Lung (tissue), 17 donors: ENCODE measurements at places on chromosomes 7 and 10. TPM values are rescaled to one million over a fixed set of nuclear protein-coding genes. Genes with fewer than 3 reads are reported as not detected.
A peak's percentile ranks its signal among the peaks of the same experiment; 100 is the strongest.

DNA sequence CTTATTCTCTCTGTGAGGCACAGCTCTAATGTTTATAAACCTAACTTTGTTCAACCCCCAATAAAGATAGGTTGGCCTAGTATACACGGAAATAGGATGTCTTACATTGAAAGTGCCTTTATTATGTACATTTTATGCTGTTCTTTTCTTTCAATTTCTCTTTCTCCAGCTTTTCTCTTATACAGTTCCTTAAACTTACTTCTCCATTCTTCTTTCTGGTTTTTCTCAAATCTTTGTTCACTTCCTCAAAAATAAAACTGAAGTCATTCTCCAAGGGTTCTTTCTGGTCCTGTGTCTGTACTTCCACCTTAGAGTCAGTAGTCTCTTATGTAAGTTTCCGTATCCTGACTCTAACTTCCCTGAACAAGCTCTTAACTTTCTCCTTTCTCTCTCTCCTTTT lies 29.2 kb upstream of the NAMPT start:
- peak; percentile 5 for DNase-seq

GRCh38 chr7:129664029-129665012 lies 52.8 kb downstream of the NRF1 start:
- DNase-seq: peak; percentile 71

- peak; percentile 63 for DNase-seq
Observed at GRCh38 chr7:6258440-6259182, 13.8 kb downstream of the CYTH3 start.

GRCh38 chr7:2623698-2624014 lies 8.1 kb upstream of the TTYH3 start:
- DNase-seq: no peak

DNA sequence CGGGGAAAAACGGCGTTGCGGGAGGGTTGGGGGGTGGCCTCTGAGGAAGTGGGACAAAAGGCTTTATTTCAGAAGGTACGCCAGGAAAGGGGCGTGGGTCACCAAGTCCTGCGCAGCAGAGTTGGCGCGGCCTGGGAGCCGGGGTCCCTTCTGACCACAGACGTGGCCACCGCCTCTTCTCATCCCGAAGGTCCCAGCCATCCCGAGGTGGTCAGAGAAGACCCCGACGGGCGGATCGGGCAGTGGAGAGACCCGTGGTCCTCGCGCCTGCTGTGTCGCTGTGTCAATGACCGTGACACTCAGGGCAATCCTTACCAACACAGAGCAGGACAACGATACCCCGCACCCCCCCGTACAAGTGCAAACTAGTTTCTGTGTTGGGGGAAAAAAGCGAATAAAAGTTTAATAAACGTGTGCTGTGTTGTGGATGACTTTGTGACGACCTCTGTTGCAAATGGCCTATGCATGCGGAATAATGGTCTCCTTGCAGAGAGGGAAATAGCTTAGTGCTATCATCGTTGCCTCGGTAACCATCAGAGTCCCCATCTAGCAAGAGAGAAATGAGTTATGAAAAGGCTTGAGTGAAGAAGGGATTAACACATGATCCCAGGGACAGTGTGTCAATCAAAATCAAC lies 19.4 kb upstream of the GATA3 start:
- DNase-seq: no peak

DNA sequence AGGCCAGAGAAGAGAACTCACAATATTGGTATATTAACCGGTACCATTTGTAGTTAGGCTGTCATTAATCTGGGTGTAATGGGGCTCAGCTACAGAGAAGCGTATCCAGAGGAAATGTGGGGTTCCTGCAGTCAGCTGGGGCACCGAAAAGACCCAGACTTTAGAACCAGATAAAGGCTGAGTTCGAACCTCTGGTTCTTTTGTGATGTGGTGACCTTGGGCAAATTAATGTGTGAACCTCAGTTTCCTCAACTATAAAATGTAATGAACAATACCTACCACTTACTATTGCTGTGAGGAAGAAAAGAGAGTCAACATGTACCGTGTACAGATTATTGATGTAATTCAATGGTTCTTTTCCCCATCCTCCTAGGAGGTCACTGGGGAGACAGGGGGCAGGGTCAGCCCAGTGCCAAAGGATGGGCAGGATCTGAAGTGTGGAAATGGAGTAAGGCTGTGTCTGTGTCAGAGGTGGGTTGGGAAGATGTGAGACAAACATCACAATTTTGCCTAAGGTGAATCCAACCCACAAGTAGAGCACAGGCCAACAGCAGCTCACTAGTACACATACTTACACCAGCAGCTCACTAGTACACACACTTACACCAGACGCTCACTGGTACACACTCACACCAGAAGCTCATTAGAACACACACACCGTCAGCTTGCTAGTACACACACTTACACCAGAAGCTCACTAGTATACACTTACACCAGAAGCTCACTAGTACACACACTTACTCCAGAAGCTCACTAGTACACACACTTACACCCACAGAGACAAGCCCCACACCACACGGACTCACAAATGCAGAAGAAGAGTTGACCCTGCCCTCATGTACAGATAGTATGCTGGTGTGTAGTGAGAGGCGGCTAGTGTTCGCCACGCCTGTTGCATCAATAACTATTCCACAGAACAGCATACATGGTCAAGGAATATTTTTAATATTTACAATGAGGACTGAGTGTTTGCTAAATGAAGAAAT lies 28.0 kb downstream of the PRSS2 start:
- no peak for DNase-seq

- no peak for DNase-seq
Observed at GRCh38 chr7:82745820-82746219, 302.2 kb upstream of the CACNA2D1 start.

DNA sequence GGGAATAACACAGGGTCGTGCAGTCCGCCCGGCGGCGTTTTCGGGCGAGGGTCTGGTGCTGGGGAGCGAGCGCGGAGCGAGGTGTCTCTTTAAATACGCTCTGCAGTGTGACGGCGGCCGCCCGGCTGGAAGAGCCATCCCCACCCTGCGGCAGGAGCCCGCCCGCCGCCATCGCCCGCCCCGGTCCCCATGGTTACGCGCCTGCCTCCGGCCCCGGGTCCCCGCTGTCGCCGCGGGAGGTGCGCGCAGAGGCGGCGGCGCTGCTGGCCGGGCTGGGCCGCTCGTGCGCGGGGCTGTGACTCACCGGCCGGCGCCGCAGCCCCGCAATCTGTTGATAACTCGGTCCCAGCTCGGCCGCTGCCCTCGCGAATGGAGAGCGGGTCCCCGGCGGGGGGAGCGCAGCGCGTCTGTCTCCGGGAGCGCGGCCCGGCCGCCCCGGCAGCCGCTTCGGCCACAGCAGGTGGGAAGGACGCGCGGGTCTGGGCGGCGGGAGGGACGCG lies at the start of gene ADGRA1:
Gene ADGRA1 (plus strand): TSS at position 246 of the 500 bp plus-strand sequence. CDS start 986 bp downstream, outside the sequence.
- no peak for DNase-seq

DNA sequence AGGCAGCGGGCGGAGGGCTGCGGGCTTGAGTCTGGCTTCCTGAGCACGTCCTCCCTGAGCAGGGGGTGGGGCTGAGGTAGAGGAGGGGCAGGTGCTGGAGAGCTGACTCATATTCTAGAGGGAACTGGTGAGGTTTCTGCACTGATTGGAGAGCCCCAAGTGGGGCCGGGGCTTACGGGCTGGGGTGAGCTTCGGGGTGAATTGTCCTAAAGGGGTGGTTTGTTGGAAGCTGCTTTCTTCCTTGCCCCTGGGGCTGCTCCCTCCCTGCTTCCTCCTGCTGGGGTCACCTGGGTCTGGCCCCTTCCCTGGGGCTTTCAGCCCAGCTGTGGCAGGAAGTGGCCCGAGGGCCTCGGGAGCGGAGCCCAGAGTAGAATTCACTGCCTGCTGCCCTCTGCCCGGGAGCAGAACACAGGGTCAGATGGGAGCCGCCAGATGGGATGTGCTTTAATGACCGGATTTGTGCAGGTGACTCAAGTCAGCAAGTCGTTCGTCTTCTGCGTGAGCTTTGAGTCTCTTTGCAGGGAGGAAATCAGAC lies 48.6 kb downstream of the FAM20C start:
- no peak for DNase-seq

- no peak for DNase-seq
Observed at GRCh38 chr7:107047902-107048782, 3.6 kb downstream of the PRKAR2B start.

DNA sequence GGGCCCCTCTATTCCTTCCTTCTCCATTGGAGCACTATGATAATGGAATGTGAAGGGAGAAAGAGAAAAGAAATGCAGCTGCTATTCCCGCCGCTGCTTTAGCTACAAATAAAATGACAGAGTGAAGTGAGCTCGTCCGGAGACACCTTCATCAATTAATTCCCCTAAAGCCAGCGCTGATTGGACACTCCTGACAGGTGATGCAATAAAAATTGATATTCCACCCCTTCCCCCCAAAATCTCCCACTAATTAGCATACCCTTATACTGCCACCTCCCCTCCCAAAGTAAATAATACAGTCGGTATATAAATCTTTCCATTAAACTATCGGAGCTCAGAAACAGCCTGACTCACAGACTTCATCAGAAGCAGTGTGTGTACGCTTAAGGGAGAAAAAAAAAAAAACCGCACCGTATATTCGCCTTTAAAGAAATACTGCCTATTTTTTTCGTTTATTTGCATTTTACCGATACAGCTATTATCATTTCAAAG lies 7.3 kb downstream of the SKIDA1 start:
- DNase-seq: peak; percentile 94

- no peak for DNase-seq
Observed at GRCh38 chr7:40231796-40232195, 97.0 kb downstream of the SUGCT start.

- peak; percentile 74 for DNase-seq
Observed at GRCh38 chr10:75508239-75508813, 76.9 kb downstream of the LRMDA start.

DNA sequence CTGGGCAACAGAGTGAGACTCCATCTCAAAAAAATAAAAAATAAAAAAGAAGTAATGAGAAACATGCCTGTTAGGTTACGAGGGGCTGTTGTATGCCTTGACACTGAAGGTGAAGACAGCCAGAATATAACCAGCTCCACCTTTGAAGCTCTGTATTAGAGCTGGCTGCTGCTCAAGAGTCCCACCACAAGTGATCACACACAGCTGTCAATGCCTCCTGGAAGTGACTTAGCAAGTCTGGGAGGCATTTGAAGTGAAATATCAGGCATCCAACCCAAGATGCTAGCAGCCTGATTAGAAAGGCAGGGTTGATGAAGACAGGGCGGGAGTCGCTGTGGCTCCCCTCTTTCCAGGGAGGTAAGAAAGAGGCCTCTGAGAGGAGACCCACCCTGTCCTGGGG lies 34.1 kb upstream of the INPP5F start:
- DNase-seq: no peak

DNA sequence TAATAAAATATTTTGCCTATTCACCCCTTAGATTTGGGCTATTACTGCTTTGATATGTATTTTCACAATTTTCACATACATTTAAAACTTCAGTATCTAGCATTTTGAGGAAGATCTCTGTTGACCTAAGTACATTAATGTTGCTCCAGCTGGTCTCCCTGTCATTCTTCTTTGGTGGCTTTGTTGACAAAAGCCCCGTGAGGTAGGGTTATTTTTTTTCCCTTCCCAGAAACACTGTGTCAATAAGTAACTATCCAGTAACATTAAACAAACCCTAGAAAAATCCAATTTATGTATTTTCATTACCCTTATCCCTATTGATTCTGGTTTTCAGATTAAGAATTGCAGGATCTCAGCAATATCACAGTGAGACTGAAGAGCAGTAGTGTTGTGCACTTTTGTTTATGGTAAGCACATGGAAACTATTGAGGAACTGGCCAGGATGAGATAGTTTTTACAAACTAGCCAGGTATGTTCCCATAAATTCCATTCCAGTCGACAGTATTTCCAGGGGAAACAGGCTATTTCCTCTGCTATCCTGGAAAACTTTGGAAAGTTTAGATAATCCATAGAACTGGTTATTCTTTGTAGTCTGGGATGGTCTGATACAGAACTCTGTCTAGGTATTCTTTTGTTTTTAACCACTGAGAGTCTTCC lies 198.2 kb downstream of the PON1 start:
- DNase-seq: no peak

DNA sequence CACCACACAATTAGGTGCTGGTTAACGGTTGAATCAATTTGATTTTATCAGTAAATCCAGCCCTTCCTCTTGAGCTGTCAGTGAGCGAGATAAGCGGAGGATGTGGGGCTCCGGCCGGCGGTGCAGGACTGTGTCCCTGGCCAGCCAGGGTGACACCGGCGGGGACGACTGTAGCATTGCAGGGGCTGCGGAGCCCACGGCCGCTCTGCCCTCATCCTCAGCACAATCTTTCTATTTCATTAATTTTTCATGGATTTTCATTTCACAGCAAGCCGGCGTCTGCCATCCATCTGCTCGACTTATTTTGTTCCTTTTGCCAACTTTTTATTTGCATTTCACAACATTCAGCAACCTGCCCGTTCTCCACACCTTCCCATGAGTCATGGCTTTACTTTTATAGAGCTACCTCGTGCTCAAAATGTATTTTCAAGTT lies 4.7 kb downstream of the ADARB2 start:
- peak; percentile 43 for DNase-seq

DNA sequence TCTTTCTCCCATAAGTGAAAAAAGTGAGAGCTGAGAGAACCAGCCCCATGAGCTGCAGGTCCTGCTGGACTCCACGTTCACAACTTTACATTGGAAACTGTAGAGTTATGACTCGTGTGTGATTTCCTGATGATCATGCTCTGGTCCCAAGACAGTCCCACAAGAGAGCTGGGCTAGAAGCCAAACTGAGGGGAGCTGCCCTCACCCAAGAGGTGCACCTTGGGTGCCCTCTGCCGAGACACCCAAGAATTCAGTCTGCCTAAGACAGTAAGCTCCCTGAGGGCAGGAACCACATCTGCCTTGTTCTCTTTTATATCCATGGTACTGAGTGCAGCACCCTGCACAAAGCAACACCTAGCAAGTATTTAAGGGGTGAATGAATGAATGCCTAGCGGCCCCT lies 112.8 kb upstream of the SFMBT2 start:
- DNase-seq: no peak

The IKZF1 gene
- total RNA-seq: 20.7 TPM

The DNAJC12 gene
- 1.5 TPM for total RNA-seq

The HPS1 gene
- total RNA-seq: 32.3 TPM

The CYP2C8 gene
- total RNA-seq: 1.5 TPM

The CTAGE4 gene
- 8.2 TPM for total RNA-seq

The KBTBD2 gene
- 80.5 TPM for total RNA-seq

The WNT8B gene
- 0.15 TPM for total RNA-seq

The STK31 gene
- 0.86 TPM for total RNA-seq

The KCNIP2 gene
- 3.1 TPM for total RNA-seq

The HMX2 gene
- total RNA-seq: not detected

The CYP2C19 gene
- not detected for total RNA-seq

The CC2D2B gene
- total RNA-seq: 5.0 TPM

The ETV1 gene
- total RNA-seq: 62.8 TPM

The VAX1 gene
- not detected for total RNA-seq

The SPAM1 gene
- total RNA-seq: not detected

The SPDYE9 gene
- total RNA-seq: 0.11 TPM

The TMEM213 gene
- total RNA-seq: not detected
